ENCODE measurements at places on chromosomes 16 and 17.

DNA sequence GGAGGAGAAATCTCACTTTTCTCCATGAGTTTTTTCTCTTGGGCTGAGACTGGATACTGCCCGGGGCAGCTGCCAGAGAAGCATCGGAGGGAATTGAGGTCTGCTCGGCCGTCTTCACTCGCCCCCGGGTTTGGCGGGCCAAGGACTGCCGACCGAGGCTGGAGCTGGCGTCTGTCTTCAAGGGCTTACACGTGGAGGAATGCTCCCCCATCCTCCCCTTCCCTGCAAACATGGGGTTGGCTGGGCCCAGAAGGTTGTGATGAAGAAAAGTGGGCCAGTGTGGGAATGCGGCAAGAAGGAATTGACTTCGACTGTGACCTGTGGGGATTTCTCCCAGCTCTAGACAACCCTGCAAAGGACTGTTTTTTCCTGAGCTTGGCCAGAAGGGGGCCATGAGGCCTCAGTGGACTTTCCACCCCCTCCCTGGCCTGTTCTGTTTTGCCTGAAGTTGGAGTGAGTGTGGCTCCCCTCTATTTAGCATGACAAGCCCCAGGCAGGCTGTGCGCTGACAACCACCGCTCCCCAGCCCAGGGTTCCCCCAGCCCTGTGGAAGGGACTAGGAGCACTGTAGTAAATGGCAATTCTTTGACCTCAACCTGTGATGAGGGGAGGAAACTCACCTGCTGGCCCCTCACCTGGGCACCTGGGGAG lies 19.1 kb downstream of the NGFR start:
- DNase-seq: no peak

DNA sequence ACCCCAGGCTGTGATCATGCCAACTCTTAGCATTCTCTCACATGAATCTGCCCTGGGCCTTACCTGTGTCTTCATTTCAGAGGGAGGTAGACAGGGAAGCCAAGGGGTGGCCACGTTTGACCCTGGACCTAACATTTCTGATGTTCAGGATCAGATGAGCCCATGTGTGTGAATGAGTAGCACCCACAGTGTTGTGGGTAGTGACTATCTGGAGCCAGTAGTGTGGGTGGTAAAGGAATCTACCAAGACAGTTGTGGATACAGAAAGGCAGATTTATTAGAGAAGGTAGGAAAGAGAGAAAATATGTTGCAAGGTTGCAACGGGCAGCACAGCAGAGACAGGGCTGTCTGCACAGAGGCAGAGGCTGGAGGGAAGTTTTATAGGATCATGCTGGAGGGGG lies 60.5 kb downstream of the TK2 start:
- DNase-seq: no peak

DNA sequence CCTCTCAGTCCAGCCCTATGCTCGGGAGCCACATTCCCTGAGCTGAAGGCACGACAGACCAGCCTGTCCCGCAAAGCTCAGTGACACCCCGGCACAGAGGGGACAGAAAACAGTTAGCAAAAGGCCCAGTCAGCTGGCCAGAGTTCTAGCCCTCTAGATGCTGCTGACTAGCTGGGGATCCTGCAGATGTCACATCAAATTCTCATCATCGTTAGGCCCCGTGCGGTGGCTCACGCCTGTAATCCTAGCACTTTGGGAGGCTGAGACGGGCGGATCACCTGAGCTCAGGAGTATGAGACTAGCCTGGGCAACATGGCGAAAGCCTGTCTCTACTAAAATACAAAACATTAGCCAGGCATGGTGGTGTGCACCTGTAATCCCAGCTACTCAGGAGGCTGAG lies 17.2 kb downstream of the UBE2O start:
- DNase-seq: no peak

DNA sequence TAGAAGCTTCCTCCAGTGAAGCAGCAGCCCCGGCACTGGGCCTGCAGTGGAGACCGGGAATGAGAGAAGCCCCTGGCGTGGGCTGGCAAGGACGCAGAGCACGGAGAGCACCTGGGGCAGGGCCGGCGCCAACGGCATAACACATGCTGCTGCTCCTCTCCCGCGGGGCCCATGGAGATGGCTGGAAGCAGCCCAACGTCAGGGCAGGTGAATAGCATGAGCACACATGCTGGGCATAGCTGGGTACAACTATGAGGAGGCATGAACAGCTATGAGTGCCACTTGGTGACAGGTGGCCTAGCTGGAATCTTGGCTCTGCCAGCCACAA lies 46.4 kb downstream of the IRF8 start:
- no peak for DNase-seq

GRCh38 chr17:55654022-55654421 lies 68.6 kb downstream of the TMEM100 start:
- DNase-seq: no peak

GRCh38 chr16:81487301-81487720 lies 42.7 kb downstream of the CMIP start:
- no peak for DNase-seq

GRCh38 chr17:71902894-71903506 lies 217.8 kb upstream of the SOX9 start:
- no peak for DNase-seq

DNA sequence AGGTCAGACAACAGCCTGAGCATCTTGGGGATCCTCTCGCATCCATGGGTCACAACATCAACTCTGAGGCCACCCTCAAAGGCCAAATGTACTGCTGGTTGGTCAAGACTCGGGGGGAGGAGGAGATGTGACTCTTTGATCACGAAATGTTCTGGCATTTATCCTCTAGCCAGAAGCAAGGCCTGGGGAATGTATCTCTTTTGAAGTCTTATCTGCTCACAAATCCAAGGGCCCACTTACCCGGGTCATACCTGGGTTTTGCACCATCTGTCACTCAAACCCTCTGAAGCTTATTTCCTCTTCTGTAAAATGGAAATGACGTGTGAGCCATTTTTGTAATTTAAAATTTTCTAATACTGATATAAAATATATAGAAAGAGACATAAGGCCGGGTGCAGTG lies 13.2 kb downstream of the CA7 start:
- no peak for DNase-seq

DNA sequence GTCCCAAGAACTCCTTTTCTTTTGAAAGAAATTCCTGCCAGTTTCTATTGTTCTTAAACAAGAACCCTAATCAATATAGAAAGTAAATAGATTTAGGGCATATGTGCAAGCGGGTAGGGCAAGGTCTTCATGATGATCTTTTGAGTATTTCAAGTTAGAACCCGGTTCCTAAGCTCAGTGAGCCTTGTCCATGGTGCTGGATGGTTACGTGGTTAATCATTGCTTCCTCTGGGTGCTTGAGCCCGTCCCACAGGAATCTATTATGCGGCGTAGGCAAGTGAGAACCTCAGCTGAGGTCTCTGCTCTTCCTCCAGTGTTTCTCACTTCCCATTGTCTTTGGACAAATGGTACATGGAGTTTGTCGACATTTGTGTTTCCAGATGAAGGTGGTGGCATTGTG lies 580.8 kb upstream of the EEF2KMT start:
- DNase-seq: no peak

DNA sequence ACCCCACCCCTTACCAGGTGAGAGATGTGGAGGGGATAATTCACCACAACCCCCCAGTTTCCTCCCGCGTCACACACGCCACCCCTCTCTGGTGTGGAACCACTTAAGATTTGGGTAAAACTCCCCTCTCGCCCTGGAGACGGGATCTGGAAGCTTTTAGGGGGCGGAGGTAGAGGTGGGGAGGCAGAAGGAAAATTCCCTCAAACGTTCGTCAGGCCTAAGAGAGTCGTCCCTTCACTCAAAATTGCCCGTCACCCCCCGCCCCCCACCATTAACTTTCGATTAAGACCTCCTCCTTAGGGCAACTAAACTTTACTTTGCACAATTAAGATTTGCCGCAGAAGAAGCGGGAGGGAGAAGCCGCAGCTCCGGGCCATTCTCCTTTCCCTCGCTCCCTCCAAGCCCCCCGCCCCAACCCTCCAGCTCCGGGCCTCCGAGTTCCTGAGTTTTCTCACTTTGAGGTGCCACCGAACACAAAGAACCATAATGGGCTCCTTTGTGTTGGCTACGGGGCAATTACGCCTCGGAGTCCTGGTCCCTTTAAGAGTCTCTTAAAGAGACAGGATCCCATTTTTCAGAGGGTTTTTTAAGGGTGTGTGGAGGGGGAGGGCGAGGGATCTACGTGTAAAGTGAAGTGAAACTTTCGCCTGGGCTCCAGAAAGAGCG lies 985 bp upstream of the FZD2 start:
- DNase-seq: no peak

DNA sequence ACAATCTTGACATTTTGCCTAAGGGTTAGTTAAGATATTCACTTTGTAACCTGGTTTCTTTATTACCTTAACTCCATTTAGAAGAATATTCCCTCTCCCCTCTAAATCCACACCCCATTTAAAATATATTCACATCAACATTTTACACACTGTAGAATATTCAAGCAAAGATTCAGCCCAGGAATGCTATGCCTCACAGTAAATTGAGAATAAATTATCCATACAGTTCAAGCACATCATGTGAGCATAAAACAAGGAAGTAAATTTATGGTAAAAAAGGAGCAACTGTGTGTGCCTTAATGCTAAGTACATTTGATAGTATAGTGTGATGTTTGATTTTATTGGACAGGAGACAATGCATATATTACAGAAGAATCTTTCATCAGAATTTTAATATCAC lies 806.6 kb upstream of the KIF2B start:
- DNase-seq: no peak

DNA sequence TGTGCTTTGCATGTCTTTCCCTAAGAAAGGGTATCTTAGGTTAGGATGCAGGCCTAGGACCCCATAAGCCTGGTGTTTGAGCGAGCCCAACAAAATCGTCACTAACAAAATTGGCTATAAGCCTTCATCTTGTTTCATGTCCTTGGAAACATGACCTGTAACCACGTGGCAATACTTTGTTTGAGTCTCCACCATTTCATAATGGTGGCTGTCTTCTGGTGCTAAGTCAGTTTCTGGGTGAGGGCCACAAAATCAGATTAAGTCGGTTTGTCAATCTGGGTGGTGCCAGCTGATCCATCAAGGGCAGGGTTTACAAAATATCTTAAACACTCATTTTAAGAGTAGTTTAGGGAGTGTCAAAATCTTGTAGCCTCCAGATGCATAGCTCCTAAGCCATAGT lies 33.0 kb downstream of the C16orf54 start:
- no peak for DNase-seq

- no peak for DNase-seq
These were observed 23.2 kb downstream of the MAP3K14 start for GRCh38 chr17:45293413-45294211.

All from T-helper 9 cell (primary cell).